ENCODE measurements at places on chromosomes 2 and 18.

- DNase-seq: no peak
These were observed 610 bp downstream of the SPC25 start for GRCh38 chr2:168889635-168890005.

- DNase-seq: no peak
These were observed 401.6 kb downstream of the EPHA4 start for GRCh38 chr2:221170548-221170947.

DNA sequence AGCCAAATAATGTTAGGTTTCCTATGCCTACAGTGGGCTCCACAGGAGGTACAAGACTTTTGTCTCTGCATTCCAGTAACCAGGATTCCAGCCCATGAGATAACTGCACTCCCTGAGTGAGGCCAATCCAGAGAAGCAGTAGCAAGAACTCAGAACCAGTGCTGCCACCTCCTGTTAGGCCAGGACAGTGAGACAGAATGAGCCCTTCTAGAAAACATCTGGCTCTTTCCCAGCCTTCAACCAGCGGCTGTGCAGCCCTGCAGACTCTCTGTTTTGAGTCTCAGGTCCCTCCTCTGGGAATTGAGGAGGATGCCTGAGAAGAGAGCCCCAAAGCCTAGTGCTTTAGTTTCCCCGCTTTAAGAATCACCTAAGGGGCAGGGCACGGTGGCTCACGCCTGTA lies 44.2 kb downstream of the ARID5A start:
- no peak for DNase-seq

- DNase-seq: no peak
These were observed 390.4 kb downstream of the SOX11 start for GRCh38 chr2:6082625-6083018.

- no peak for DNase-seq
These were observed 51.6 kb upstream of the CD28 start for GRCh38 chr2:203654826-203655225.

- no peak for DNase-seq
These were observed 195.4 kb upstream of the ARL4C start for GRCh38 chr2:234691968-234692955.

DNA sequence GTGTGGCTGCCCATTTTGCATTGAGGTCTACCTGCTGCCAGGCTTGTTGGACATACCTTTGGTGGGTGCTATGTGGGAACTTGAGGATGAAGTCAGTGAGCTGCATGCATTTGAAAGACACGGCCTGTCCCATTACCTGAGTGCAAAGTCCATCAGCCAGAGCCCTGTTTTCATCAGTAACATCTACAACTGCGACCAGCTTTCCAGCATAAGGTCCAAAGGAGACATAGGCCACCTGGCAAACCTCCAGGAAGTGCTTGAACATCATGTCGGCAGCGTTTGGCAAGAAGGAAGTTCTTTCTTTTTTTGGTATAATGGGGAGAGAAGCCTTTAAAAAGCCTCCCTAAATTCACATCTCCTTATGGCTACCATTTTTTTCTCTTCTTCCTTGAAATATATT lies 143.1 kb downstream of the FAM161A start:
- DNase-seq: no peak

DNA sequence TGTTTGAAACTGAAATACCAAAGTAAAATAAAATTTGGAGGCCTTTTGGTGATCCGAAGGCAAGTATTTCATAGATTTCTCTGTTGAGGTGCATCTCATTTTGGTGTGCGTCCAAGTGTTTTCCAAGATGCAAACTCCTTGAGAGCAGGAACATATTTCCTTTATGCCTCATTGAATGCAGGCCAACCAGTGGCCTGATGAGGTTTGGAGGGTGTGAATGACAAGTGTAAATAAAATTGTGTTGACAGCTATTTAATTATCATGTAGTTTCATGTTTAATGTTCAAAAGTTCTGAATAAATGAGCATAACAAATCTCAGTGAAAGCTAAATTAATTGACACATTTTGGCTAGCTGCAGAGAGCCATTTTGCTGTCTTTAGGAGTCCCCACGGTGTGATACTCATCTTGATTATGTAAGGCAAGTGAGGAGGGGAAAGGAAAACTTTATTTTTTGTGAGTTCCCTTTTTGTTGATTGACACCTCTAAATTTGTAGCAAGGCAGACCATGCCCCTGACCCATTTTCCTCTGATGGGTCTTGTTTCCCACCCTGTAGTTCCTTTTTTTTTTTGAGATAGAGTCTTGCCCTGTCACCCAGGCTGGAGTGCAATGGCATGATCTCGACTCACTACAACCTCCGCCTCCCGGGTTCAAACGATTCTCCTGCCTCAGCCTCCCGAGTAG lies 6.3 kb upstream of the LTBP1 start:
- DNase-seq: no peak

GRCh38 chr18:62531931-62532330 lies 9.1 kb downstream of the ZCCHC2 start:
- no peak for DNase-seq

GRCh38 chr18:3710712-3711301 lies 260.8 kb downstream of the TGIF1 start:
- no peak for DNase-seq

DNA sequence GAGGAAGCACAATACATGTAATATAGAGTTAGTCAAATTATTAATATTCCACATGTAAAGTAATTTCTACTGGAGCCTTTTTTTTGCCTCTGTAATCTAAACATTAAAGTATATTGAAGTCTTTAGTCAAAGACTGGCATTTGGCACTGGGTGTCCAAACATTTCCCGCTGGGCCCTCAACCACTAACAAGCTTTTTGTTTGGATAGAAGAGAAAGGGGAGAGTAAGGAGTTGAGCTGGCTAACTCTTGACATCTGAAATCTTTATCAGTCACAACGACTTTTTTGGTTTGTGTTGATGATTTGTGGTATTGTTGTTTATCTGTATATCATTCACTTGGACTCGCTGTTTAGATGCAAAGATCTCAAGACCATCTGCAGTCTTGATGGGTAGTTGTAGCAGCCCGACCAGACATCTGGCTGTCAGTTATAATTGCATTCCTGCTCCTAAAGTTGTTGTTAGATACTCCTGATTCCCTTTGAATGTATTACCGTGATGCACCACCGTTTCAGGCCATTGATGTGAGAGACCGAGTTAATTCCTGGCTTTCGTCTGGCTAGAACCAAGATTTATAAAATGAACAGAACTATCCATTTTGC lies 379.6 kb downstream of the MTX2 start:
- DNase-seq: no peak

DNA sequence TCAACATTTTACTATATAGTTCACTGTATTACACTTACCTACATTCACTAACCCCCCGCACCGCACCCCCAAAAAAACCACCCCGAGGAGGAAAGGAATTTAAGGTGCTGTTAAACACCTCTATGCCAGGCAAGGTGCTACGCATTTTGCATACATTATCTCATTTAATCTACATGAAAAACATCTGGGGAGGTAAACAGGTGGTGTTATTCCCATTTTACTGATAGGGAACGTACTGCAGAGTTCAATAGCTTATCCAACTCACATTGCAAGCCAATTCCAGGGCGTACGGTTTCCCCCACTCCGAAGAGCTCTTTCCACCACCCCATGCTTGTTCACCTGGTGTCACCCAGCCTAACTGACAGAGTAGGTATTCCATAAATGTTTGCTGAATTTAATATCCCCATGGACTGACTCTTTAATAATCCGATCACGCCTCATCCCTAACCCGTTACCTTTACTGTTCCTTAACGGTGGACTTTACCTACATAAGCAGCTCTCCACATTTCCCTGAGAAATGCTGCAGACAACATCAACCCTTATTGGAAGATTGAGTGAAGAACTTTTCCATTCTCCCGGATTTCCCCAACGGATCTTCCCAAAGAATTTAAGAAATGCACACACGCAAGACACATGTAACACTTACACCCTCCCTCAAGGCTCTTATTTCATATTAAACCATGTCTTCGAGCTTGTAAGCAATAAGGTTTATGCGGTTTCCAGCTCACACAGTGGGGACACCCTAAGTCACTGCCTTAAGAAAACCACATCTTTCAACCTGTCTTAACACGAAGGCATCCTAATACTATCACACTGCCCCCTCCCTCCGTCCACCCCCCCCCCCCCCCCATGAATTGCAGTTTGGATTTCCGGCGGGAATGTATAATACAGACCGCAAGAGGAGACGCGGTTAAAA lies 1.2 kb downstream of the RAPH1 start:
- DNase-seq: peak; percentile 59

- no peak for DNase-seq
These were observed 352.8 kb upstream of the KCNH7 start for GRCh38 chr2:163191372-163191771.

GRCh38 chr2:2758793-2759367 lies 427.8 kb upstream of the MYT1L start:
- no peak for DNase-seq

DNA sequence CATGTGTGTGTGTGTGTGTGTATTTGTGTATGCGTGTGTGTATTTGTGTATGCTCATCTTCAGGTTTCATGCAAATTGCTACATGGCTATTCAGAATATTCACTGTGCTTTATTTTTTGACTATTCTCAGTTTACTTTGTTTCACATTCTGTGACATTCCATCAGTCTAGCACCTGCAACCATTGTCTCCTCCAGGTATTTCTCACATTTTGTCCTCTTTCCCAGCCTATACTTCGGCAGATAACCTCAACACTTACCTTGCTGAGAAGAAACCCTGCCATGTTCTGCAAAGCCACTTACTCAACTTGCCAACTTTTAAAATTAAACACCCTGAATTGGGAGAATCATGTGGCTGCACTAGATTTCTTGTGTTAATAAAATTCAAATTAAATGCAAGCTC lies 135.4 kb upstream of the REG3A start:
- DNase-seq: no peak

DNA sequence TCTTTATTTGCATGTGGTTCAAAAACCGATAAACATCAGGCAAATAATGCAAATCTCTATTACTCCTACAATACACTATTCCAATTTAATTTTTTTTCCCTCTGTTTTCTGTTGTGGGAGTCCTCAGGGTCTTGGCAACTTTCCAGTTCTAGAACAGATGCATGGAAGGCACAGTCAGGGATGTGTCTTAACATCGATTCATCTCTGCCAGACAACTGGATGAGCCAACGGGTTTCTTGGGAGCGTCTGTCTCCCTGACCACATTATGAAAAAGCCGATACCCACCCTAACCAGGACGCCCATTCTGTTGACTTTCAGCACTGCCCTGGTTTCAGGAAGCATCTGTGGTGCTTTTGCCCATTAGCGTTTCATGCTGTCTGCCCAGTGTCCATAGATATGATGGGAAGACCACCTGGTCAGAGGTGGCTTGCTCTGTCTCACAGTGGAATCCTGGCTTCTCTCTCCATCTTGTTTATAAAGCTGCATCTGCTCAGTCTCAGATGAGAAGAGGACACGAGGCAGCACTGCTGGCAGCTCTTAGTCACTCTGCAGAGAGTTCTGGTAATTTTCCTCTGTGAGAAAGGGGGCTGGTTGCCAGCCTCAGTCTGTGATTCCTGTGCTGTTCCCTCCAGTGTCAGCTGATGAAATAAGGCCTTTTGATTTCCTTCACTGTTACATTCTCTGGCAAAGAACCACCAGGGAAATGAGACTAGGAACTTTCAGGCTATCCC lies 57.9 kb upstream of the KCNE4 start:
- peak; percentile 96 for DNase-seq

- no peak for DNase-seq
These were observed 303.3 kb upstream of the GULP1 start for GRCh38 chr2:187988348-187988747.

DNA sequence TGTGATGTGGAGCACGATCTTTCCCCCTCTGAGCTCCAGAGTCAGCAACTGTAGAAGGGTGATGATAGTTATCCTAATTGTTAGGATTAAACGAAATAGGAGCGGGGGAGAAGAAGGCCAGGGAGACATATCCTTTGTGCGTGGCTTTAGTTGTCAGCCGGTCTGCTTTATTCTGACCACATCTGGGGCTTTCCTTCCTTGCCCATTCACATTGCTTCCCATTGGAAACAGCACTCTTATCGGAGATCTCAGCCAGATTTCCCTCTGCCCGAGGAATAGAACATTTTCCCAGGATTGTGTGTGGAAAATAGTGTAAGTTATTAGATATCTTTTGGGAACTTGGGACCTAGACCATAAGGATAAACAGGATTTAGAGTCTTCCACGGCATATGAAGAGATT lies 1.5 kb downstream of the RALB start:
- DNase-seq: no peak

GRCh38 chr2:219109471-219109870 lies 48.8 kb upstream of the IHH start:
- no peak for DNase-seq

DNA sequence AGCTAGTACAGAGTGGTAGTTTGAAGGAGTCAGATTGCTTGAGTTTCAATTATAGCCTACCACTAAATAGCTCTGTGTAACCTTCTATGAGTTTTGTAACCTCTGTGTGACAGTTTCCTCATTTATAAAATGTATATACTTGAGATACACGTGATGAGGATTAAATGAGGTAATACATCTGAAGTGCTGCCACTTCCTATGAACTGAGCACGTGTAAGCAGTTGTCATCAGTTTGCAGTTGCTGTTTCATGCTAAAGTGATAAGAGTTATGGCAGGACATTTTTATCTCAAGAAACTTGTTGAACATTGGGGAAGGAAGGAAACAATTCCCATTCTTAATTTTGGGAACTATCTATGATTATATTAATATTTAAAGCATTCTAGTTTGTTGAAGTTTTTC lies 38.5 kb downstream of the CARF start:
- no peak for DNase-seq

- DNase-seq: no peak
These were observed 314.9 kb downstream of the AFF3 start for GRCh38 chr2:99827296-99827999.

DNA sequence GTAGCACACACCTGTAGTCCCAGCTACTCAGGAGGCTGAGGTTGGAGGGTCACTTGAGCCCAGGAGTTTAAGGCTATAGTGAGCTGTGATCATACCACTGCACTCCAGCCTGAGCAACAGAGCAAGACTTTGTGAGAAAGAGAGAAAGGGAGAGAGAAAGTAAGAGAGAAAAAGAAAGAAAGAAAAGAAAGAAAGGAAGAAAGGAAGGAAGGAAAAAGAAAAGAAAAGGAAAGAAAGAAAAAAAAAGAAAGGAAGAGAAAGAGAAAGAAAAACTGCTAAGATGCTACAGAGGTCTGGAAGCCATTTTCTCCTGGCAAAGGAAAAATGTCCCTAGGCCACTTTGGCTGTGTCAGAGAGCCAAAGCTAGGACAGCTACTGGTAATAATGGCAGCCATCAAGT lies 30.6 kb downstream of the DRC1 start:
- DNase-seq: no peak

DNA sequence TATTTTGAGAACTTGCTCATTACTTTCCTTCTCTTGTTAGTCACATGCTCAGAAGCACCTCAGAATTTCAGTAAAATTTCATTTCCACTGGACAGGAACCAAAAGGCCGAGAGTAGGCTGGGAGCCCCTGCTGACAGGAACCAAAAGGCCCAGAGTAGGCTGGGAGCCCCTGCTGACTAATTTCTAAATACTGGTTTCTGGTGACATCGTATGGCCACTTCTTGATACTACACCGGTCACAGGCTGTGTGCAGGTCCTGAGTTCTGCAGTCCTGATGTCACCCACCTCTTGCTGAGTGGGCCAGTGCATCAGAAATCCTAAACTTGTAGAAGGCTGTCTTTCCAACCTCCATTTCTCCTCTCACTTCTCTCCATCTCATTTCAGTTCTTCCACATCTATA lies 17.7 kb upstream of the EN1 start:
- no peak for DNase-seq
